ENCODE measurements at places on chromosomes 12 and 14.

DNA sequence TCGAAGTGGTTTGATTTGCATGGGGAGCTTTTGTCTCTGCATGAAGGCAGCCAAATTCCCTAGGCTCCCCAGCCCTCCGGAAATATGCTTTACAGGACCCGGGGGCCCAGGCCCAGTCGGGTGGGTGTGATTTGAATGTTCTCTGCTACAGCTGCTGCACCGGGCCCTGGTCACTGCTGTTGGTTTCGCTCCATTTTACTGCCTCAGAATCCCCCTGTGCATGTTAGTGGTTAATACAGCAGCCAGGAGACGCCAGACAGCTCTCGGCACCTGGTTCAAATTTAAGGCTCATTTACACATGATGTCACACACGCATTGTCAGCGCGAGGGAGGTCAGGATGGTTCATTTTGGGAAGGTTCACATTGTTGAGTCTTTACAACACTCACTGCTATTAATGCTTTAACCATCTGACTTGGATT, 99.6 kb downstream of the SLC38A6 start:
- DNase-seq = no peak

DNA sequence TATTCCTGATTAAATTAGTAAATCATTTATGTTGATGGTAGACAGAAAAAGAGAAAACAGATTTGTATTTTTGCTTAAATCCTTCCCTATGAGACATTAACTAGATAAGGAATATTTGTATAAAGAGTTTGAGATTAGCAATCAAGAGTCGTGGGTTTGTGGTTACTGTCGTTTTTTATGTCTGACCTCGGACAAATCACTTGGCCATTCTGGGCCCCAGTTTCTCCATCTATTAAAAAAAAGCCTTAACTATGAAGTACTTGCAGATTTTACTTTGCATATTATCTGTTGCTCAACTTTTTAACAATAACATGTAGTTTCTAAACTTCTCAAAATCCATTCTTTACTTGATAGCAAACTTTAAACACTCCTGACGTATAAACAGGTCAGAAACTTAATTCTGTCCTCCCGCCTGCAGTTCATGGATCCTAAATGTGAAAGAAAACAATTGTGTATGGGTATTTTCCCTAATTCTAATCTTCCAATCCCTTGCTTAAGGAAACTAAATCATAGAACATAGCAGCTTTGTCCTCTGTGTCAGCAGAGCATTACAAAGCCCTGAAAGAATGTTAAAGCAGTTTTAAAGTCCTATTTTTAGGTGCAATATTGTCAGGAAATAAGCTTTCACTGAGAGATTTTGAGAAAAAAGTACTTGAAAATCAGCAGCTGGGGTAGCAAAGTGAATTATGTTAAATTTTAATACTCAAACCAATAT, 118.2 kb downstream of the GPR135 start:
- no peak for DNase-seq

- DNase-seq = no peak
Observed at GRCh38 chr14:106277503-106277902, 751.1 kb downstream of the TMEM121 start.

DNA sequence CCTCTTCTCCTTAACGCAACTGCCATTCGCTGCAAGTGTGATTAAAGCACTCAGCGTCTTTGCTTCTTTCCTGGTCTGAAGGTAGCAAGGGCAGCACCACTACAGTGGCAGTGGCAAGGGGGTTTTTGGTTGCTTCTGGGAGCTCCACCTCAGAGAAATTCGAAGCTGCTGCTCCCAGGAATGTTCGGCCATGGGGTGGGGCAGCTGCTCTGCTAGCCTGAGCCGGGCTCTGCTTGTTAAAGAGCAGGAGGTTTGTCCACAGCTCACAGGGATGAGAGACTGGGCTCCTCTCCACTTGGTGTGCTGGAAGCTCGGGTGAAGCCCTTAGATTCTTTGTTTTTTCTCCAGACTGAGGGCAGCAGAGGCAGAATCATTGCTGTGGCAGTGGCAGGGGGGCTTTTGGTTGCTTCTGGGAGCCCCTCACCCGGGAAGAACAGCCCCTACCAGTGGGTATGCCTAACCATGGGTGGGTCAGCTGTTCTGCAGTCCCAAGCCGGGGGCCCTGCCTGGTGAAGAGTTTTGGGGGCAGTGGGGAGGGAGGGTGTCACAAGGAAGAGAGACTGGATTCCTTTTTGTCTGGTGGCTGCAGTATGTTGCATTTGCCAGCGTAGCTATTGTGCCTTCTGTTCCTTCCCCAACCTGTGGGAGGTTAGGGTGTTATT, 340.2 kb downstream of the AEBP2 start:
- DNase-seq = no peak

DNA sequence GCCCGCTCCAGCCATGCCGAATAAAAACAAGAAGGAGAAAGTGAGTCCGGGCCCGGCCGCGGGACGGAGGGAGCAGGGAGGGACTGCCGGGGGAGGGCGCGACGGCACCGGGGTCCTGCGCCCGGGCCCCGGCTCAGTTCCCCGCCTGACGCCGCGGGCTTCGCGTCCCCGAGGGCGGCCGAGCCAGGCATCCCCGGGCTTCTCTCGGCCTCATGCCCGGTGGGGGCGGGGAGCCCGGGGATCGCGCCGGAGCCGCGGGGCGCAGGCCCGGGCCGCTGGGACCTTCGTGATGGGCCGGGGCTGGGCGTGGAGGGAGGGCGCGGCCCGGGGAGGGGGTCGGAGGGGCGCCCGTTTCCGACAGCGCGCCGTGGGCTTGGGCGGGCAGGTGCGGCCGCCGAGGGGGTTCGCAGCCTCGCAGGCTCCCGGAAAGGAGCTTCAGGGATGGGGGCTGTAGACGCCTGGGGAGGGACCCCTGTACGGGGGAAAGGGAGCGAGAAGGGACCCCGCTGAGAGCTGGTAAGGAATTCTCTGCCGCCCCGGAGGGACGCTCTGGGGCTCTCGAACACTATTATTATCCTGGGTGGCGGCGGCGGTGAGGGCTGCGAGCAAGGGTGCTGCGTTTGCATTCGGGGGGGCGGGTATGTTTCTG, 496 bp downstream of the PPP2R5C start:
- no peak for DNase-seq

- no peak for DNase-seq
Observed at GRCh38 chr14:89575386-89576061, 158.5 kb upstream of the FOXN3 start.

DNA sequence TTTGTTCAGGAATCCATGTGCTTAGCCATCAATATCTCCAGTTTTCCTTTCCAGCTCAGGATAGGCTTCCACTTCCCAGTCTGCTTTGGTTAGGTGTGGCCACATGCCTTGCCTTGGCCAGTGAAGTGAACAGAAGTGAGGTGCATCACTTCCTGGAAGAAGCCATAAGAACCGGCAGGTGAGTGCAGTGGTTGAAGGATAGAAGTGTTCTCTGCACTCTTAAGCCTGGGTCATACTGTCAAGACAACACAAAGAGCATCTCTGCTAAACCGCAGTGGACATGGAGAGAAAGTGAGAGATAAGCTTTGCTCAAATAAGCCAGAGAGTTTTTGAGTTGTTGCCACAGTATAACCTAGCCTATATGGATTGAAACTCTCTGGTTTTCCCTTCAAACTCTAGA, 11.4 kb downstream of the GNG2 start:
- no peak for DNase-seq

DNA sequence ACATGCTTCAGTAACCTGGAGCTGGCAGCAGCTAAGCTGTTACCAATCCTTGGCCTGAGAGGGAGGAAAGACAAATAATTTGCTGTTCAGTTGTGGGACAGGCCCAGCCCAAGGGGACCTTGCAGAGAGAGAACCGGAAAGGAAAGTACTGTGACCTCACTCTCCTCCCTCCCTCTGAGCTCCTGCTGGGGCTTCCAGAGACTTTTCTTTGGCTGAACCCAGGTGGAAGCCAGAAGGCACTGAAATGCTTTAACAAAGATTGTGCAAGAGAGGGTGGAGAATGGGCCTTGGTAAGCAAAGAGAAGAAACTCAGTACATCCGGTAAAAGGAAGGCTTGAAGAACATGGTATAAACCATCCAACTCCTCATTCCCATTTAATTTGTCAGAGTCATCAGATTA, 457.1 kb downstream of the GLT1D1 start:
- DNase-seq = no peak

GRCh38 chr12:108307006-108307405, 32.1 kb downstream of the CMKLR1 start:
- no peak for DNase-seq

DNA sequence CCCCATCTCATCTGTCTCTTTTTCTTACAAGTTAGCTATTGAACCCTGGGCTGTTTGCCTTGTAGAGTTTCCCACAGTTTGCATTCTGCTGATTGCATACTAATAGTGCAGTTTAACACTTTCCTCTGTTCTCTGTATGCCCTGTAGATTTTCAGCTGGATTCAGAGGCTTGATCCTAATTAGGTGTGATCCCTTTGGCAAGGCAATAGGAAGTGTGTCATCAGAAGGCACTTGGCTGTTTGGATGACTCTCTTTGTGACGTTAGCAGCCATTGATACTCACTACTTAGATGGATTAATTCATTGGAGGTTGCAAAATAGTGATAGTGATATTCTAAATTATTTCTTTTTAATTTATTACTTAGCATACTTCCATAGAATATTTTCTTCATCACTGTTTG, 33.6 kb downstream of the FUT8 start:
- no peak for DNase-seq

DNA sequence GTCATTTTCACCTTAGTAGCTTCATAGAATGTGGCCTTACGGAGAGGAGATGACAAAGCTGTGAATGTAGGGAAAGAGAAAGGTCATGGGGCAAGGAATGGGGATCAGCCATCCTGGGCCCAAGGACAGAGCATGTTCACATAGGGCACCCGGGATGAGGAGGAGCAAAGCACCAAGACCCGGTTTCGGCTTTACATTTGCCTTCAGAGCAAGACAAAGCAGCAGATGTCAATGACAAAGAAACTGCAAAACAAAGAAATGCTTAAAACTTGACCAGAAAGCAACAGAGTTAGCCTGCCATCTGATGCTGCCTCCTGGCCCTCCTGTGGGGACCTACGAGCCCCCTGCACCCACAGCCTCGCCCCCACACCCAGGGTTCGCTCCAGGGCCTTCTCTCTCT, 249.2 kb downstream of the SLC41A2 start:
- DNase-seq = no peak

GRCh38 chr14:100416921-100417860, 94.1 kb downstream of the SLC25A47 start:
- DNase-seq = no peak

GRCh38 chr12:120408771-120409170, 29.1 kb upstream of the COX6A1 start:
- DNase-seq = no peak

GRCh38 chr14:37411079-37411735, 183.8 kb downstream of the FOXA1 start:
- no peak for DNase-seq

GRCh38 chr12:6199531-6200255, 507 bp upstream of the CD9 start:
- DNase-seq = no peak

GRCh38 chr12:104827587-104827986, 130.5 kb downstream of the SLC41A2 start:
- no peak for DNase-seq

- DNase-seq = no peak
Observed at GRCh38 chr14:98798099-98798498, 473.9 kb downstream of the BCL11B start.

DNA sequence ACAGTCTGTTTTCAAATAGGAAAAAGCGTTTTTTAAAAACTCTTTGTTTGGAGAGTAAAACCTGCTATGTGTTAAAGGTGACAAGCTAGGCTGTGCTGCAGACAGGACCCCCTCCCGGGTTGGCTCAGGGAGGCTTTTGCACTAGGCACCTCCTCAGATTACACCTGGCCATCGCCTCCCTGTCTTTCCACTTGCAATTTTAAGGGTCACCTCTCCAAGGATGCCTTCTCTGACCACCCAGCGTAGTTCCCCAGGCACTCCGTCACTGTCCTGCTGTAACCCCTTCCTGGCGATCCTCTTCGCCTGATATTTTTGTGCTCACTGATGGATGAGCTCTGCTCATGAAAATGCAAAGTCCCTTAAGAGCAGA, 80.7 kb downstream of the NTF3 start:
- DNase-seq = no peak

GRCh38 chr14:76773188-76773885, 12.1 kb downstream of the VASH1 start:
- no peak for DNase-seq

- no peak for DNase-seq
Observed at GRCh38 chr12:103848917-103849491, 8.0 kb upstream of the NT5DC3 start.

- DNase-seq = no peak
Observed at GRCh38 chr14:84584511-84584910, 945.4 kb upstream of the FLRT2 start.

GRCh38 chr14:74459976-74460375, 33.1 kb downstream of the NPC2 start:
- no peak for DNase-seq

GRCh38 chr14:92280554-92281262, 42.3 kb upstream of the SLC24A4 start:
- no peak for DNase-seq

GRCh38 chr14:74085047-74085637, 386 bp downstream of the LIN52 start:
- DNase-seq = peak; percentile 1

DNA sequence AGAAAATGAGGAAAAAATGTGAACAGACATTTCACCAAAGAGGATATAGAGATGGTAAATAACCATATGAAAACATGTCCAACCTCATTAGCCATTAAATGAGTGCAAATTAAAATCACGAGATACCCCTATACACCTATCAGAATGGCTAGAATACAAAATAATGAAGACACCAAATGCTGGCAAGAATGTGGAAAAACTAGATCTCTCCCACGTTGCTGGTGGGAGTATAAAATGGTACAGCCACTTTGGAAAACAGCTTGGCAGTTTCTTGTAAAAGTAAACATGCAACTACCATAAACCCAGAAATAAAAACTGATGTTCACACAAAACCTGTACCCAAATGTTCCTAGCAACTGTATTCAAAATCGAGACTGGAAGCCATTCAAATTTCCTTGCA, 38.3 kb upstream of the TCL1B start:
- no peak for DNase-seq

- DNase-seq = no peak
Observed at GRCh38 chr14:71597287-71597920, 334.8 kb upstream of the RGS6 start.

DNA sequence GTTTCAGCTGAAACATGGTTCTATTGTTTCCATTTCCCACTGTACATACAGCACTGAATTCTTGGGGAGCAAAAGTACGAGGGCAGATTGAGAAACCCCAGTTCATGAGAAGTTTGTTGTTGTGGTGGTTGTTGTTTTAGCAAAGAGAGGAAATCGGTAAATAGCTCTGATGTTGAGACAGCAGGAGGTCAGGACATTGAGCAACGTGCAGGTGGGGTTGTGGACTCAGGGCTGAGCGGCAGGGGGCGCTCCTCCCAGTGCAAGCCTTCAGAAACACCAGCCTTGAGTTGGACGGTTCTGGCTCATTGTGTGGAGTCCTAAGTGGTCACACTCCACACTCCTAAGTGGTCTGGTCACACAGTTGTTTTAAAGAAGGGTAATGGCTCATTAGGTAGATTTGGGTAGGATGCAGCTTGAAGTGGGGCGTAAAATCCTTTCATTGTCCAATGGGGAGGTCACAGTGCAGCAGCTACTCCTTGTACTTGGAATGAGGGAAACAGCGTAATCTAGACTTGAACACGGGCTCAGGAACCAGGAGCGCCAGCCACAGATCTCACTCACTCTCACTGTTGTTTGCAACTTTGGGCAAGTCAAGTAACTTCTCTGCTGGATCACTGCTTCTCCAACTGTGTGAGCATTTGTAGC, 14.5 kb upstream of the PWP1 start:
- peak; percentile 15 for DNase-seq
